ENCODE measurements at places on chromosomes 3 and 15.

- no peak for DNase-seq
Measured at GRCh38 chr3:65660000-65660598, 378.6 kb downstream of the MAGI1 start.

DNA sequence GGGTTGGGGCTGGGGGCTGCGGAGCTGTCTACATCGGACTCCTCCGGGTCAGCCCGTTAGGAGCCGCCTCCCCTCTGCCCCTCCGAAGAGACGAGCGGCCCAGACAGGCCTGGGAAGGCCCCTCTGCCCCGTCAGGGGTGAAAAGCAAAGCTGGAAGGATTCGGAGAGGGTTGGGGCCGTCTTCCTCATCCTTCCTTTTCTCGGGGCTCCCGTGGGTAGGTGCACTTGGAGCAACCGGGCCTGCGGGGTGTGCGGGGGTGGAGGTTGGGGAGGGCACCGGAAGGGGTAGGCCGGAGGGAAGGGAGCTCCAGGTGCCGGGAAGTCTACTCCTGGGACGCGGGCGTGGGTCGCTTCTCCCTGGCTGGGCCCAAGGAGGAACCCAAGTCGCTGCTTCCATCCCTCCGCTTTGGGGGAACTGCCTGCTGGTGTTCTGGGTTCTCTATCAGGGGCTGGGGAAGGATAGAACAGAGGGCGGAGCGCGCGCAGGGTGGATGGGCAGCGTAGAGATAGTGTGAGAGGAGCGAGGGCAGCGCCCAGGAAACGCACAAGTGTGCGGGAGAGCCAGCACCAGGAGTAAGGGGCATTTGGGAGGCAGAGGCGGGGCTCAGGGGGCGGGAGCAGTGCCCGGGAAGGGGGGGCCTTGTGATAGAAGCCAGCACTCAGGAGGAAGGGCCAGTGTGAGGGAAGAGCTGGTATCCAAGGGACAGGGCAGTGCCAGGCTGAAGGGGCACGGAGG lies 590 bp downstream of the POLR2H start:
- DNase-seq, result peak; percentile 52

DNA sequence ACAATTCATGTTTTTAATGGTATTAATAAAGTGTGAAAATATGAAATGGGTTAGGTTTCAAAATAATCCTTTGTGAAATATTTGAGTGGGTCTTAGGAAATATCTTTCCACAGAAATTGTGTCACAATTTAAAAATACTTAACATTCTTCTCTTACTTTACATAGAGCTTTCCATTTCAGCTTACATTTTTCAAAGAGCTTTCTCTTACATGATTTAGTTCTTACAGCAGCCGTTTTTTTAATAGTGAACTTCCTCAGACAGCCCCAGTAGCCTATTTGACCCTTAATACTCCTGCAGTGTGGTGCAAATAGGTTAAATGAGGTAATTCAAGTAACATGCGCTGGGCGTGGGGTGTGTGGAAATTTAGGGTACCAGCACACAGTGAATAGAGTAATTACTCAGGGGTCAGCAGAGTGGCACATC lies 21.8 kb downstream of the P2RY12 start:
- DNase-seq, result no peak

DNA sequence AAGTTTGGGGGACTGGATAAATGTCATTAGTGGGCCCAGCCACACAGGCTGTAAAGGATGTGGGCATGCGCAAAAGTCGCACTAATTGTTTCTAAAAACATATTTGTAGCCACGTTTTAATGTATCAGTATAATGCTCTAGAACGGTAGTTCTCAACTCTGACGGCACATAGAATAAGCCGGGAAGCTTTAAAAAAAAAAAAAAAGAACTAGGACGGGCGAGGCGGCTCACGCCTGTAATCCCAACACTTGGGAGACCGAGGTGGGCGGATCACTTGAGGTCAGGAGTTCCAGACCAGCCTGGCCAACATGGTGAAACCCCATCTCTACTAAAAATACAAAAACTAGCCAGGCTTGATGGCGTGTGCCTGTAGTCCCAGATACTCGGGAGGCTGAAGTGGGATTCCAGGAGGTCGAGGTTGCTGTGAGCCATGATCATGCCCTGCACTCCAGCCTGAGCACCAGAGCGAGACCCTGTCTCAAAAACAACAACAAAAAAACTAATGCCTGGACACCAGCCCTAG lies 618 bp upstream of the MON1A start:
- DNase-seq, result no peak

DNA sequence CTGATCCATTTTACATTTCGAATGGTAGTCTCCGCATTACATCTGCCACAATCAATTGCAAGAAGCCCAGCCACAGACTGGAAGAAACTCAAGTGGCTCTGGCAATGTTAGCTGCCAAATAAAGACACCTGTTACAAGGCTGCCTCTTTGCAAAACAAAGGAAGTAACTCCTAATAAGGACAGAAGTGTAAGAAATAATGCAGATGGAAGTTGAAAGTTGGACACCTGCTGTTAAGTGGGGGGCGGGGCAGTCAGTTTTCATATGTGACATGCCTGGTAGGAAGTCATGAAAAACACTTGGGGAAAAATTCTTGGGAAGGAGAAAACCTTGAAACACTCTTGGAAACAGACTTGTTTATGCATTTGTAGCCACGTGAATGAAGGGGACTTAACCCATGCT lies 54.1 kb upstream of the ATP2C1 start:
- no peak for DNase-seq

GRCh38 chr15:26177816-26178215 lies 314.7 kb upstream of the ATP10A start:
- DNase-seq, result no peak

DNA sequence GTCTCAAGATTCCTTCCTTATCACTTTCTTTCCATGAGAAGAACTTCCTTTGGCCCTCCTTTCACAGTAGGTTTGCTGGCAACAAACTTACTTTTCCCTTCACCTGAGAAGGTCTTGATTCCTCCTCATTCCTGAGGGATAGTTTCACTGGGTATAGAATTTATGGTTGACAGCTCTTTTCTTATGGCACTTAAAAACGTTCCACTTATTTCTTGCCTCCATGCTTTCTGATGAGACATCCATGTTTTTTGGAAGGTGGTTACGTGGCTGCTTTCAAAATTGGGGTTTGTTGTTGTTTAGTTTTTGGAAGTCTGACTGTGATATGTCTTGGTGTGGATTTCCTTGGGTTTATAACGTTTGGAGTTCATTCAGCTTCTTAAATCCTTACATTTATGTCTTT lies 8.2 kb upstream of the PLXNA1 start:
- no peak for DNase-seq

DNA sequence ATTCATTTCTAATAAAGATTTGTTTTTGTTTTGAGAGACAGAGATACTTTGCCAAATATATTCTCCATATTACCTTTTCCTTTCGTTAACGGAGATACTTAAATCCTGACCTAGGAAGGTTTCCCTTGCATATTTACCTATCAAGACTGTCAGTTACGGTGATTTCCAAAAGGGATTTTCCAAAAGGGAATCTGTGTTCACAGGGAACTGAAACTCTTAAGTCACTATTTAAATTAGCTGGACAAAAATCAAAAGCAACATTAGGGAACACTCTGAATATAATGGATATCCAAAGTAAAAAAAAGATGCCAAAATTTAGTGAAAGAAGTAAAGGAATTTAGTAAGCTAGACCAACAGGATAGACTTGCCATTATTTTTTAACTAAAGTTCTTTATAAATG lies 576 bp downstream of the LRRFIP2 start:
- DNase-seq, result no peak

DNA sequence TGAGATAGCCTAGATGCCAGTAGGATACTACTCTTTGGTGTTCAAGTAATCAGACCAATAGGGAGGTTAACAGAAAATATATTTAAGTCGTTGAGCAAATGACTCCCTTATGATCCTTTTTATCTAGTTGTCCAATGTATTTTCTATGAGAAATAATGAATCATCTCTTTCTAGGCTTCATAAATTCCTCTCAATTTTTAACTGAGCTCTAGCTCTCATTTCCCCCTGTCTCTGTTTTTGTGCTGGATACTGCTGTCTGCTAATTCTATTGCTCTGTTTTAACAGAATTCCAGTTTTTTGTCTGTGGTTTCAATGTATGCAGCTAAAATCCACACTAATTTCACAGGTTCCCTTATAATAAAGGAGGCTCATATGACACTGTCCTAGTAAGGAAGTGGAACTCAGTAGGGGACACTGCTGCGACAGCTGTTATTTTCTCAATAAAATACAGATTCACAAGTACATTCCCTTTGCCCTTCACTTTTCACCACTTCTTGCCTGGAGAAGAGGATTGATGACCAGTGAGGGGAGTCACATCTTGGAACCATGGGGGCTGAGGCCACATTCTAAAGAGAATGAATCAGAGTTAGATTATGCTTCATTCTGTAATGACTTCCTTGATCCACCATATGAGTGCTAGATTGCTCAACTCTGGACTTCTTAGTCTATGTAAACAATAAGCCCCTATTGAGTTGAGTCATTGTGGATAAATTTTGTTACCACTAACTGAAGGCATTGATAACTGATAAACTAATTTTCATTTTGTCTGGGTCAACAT lies 558.7 kb upstream of the KCNMB2 start:
- DNase-seq, result no peak

DNA sequence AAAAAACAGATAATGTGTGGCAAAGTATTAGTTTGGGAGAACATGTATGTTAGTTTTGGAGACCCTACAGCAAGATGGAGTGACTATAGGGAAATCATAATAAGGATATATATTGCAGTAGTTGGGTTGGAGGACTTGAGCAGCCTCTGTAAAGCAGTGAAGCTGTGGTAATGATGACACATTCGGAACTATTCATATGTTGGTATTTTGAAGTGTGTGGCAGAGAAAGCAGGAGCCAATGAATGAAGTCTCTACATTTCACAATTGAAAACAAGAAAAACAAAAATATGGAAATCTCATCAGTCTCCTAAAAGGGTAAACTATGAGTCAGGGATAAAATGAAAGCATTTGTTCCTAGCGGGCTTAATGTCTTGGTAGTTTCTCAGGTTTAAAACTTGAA lies 645.9 kb downstream of the OTOL1 start:
- no peak for DNase-seq

GRCh38 chr3:149592758-149593240 lies 65.0 kb downstream of the WWTR1 start:
- no peak for DNase-seq

- DNase-seq, result no peak
Measured at GRCh38 chr3:107523289-107523538, 452 bp downstream of the BBX start.

GRCh38 chr3:4416961-4417360 lies 50.1 kb downstream of the SUMF1 start:
- DNase-seq, result no peak

DNA sequence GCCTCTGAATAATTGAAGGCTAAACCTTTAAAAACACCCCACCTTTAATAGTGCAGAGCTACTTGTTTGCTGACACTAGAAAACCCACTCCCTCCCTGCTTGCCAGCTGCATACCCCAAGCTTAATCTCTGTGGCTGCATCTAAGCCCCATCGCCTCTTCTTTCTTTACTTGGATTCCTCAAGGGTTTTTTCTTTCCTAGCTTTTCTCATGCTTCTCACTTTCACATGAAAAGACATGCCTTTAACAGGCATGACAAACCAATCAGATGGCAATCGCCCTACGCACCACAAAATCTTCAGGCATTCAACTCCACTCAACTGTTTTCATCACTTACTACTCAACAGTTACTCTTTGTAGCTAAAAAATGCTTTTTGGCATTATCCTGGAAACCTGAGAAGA lies 77.5 kb downstream of the PLD1 start:
- no peak for DNase-seq

DNA sequence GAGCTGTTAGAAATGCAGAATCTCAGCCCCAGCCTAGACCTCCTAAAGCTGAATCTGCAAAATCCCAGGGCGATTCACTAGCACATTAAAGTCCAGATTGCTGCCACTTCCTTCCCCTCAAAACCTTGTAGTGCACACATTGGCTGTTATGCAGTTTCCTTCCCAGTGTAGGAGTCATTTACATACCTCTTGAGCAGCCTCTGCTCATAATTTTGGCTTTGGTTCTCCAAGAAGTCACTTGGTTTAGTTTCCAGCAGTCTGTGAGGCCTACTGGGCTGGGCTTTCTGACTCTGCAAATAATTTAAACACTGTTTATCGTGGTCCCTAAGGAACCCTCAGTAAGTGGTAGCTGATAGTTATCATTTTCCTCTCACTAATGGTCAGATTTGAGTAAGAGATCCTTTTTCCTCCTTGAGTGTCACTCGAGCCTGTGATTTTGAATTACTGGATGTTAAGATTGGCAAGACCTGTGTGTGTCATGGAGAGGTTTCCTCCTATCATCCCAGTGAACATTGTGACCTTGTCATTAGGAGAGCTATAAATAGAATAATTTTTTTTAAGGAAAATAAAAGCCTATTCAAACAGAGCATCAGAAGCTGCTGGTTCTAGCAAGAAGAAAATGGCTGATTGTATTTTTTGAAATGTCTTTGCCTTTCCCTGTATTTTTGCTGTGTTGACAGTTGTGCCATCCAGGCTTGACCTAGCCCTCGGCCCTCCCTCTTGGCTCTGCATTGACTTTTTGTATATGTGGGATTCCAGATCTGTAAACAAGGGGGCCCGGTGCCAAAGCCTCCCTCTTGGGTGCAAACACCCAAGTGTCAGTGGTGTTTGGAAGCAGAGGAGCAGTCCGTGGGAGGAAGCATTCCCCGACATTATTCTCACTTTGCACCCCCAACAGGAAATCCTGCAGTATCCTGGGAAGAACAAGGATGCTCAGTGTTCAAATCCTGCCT lies 134.8 kb upstream of the ANKRD28 start:
- DNase-seq, result no peak

DNA sequence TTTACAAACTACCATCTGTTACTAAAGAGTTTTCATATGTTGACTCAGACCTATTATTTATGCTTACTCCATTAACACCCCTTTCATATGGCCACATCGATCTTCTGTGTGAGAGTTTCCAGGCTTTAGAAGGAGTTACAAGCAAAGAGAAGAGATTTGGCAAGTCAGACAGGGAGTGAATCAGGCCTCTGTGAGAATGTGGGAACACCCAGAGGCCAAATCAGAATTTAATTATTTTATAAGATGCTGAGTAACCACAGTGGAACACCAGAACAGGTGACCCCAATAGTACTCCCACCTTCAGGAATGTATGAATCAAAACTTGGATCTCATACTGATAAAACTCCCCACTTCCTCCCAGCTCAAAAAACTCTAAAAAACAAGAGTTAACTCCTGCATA lies 42.0 kb downstream of the IFT57 start:
- no peak for DNase-seq

DNA sequence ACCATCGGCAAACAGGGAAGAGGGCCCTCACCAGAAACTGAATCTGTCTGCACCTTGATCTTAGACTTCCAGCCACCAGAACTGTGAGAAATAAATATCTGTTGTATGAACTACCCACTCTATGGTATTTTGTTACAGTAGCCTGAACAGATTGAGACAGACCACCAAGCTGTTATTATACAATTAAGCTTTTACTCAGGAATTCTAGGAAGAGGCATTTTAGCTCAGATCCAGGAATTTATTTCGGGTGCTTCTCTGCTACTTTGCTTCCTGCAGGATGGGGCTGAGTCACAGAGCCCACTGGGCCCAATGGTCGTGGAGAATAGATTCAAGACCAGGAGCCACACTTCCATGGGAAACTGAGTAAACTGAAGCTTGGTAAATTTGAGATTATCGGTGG lies 145.5 kb upstream of the PFN2 start:
- no peak for DNase-seq

- no peak for DNase-seq
Measured at GRCh38 chr15:97026781-97027180, 696.3 kb downstream of the NR2F2 start.

- no peak for DNase-seq
Measured at GRCh38 chr3:130227540-130227939, 117.9 kb upstream of the COL6A5 start.

GRCh38 chr3:113314923-113315322 lies 103.6 kb downstream of the BOC start:
- no peak for DNase-seq

GRCh38 chr15:81863162-81863561 lies 182.7 kb downstream of the MEX3B start:
- DNase-seq, result no peak

GRCh38 chr3:106333911-106334618 lies 465.3 kb upstream of the CBLB start:
- DNase-seq, result peak; percentile 63

Data from activated naive CD4-positive, alpha-beta T cell treated with anti-CD3 and anti-CD28 coated beads, Interleukin-2, amount 50 U/mL, for 16 hours (primary cell).